Thoracic aorta (tissue), 2 donors: ENCODE measurements at places on chromosomes 12 and 14.
A peak's percentile ranks its signal among the peaks of the same experiment; 100 is the strongest.

GRCh38 chr12:95130096-95130495 lies 56.7 kb upstream of the NR2C1 start:
- no peak for DNase-seq

DNA sequence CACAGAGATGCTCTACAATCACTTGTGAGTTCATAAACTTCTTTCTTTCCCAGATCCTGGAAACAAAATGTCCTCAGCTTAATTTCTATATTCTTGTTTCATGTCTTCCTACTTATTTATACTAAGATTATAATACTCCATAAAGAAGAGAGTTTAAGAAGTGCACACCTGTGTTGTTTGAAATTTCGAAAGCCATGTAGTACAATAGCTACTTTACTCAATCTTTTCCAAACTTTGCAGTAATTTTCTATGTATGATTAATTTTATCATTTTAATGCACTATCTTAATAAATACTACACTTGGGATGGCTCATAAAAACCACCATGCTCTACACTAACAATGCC lies 300 bp upstream of the TTC5 start:
- no peak for DNase-seq

- DNase-seq, result no peak
Observed at GRCh38 chr12:94174576-94174975, 26.2 kb downstream of the PLXNC1 start.

GRCh38 chr12:28876196-28876798 lies 272.8 kb upstream of the FAR2 start:
- no peak for DNase-seq

DNA sequence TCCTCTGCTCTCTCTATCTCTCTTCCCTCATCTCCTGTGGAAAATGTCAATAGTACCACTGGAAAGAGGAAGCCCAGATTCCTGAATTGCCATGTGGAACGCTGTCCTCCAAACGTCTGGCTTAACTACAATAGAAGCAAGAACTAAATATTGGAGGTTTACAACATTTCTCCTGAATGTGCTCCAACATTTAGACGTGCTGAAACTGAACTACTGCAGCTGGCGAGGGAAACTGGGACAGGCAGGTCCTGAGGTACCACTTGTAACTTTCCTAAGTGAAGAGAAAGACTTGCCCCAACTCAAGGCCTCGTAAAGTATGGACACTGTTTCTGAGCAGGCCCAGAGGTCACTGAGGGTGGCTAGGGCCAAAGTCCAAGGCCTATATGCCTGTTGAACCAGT lies 187.7 kb downstream of the NTF3 start:
- DNase-seq, result no peak

DNA sequence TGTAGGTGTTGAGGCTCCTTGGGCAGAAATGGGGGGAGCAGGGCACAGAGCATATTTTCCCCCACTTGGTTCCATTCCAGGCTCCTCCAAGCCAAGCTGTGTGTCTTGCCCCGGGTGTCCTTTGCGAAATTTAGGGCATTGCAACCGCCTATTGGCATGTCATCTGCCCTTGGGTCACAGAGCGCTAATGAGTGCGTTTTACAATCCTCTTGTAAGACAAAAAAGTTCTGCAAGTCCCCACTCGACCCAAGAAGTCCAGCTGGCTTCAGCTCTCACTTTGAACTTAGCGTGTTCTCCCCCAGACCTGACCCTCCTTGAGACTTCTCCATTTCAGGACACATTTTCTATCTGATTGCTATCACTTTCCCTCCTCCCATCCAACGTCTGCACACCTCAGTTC lies 6.1 kb upstream of the LRTM2 start:
- no peak for DNase-seq

GRCh38 chr14:93745603-93746273 lies 42.5 kb downstream of the PRIMA1 start:
- DNase-seq, result no peak

- no peak for DNase-seq
Observed at GRCh38 chr14:25411781-25412757, 362.1 kb upstream of the STXBP6 start.

GRCh38 chr12:2322554-2323120 lies 269.9 kb downstream of the CACNA1C start:
- DNase-seq, result no peak

DNA sequence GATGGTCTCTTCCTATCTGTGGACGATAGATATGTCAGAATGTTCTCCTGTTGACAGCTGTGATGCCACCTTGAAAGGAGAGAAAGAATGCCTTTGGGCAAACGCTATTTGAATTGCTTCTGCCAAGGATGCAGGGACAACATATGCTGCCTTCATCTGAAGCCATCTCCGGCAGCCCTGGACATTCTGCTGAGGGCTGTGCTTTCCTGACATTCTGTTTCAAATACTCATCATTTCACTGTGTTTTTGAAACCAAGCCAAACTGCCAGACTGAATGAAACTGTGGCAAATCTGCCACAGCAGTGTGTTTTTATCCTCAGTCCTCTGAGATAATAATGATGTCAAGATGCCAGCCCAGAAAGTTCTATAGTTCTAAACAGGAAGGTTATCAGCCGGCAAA lies 85.8 kb upstream of the BCAT1 start:
- no peak for DNase-seq

GRCh38 chr14:92958373-92959188 lies 35.6 kb downstream of the CHGA start:
- DNase-seq, result no peak

DNA sequence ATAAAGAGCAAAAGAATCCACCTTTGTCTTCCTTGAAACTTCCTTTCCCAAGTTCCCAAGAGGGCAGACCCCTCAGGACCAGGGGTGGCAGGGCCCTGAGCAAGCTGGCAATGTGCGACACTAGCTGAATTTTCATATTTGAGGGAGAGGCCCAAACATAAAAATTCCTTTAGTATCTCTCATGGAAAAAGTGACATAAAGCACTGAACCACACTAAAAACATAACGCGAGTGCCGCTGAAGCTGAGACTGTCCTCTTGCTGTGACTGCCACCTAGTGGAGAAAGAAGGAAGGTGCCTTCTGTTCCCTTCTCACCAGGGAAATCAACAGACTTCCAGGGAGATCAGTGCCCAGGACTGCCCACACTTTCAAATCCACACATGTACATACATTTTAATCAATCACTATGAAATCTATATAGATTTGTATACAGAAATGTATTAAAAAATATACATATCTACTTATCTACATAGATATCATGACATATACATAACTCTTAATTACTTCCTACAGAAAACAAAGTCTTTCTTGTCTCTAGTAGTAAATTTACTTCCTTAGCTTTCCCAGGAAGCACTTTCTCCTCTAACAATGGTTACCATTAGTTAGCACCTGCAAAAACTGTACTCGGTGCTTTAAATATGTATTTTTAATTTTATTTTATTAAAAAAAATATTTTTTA lies 53.8 kb downstream of the SSH1 start:
- DNase-seq, result peak; percentile 77

DNA sequence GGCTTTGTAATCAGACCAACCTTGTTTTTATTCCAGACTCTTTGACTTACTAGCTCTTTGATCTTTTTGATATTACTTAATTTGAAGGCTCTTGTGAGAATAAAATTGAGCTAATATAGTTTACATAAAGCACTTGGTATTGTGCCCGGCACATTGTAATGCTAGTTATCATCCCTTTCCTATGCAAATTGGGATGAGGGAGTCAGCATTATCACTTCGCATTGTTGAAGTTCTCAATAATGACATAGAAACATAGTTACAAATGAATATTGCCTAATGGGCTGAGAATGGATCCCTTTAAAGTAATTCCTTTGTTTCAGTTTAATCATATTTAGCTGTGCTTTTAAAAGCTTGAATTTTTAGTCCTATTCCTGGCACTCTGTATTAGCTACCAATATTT lies 36.6 kb downstream of the SUPT16H start:
- DNase-seq, result no peak

DNA sequence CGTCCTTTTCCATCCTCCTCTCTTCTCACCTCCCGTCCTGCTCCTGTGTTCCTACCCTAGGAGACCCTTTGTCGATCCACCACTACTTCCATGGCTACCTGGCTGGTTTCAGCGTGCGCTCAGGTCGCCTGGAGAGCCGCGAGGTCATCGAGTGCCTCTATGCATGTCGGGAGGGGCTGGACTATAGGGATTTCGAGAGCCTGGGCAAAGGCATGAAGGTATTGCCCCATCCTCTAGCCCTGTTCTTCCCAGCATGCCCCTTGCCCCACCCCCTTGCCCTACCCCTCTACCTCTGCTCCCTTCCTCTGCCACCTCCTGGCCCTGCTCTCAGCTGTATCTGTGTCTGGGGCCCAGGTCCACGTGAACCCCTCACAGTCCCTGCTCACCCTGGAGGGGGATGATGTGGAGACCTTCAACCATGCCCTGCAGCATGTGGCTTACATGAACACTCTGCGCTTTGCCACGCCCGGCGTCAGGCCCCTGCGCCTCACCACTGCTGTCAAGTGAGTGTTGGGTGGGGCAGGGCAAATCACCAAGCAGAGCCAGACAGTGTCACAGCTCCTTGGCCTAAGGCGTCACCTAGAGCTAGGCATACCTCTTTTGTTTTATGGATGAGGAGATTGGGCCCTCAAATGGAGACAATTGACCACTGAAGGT lies 12.8 kb downstream of the CLSTN3 start:
- no peak for DNase-seq

GRCh38 chr12:78457938-78458337 lies 406.6 kb upstream of the SYT1 start:
- DNase-seq, result no peak

DNA sequence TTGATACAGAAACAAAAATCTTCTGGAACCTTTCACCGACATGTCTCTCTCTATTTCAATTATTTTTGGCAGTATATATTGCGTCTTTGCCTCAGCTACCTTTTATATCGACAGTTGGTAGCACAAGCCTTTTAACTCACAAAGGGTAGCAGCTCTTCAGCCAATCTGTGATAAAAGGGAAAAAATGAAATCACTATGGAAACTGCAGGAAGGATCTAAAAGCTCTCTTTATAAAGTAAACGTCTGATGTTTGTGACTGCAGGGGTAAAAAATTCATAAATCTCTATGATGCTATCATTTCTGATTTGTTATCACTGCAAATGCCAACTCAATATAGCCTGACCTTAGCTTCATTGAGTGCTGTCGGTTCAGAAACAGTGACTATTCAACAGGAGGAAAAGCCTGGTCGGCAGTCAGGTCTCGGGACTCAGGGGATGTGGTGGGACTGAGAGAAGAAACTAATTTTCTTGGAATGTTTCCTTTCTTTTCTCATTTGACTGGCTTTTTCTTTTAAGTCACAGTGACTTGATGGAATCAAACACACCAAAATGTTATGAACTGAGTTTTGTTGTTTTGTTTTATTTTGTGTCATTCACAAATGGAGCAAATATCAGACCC lies 5.9 kb upstream of the RMST start:
- DNase-seq, result no peak

GRCh38 chr12:112868459-112869041 lies 38.2 kb upstream of the OAS1 start:
- no peak for DNase-seq

DNA sequence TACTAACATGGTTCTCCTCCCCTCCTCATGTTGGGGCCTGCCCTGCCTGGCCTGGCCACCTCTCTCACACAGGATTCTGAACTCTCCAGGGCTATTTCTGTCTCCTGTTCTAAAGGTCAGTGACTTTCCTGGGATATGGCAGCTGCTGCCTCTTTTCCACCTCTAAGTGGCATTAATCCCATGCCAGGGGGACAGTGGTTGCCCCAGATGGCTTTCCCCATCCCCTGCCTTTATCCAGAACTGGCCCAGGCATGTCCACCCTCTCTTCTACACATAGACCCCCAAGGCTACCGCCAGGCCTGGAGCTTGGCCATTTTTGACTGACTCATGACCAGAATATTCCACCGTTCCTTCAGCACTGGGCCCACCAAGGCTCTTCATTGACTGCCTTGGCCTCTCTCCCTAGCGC lies 90.4 kb downstream of the IRF2BPL start:
- DNase-seq, result no peak

DNA sequence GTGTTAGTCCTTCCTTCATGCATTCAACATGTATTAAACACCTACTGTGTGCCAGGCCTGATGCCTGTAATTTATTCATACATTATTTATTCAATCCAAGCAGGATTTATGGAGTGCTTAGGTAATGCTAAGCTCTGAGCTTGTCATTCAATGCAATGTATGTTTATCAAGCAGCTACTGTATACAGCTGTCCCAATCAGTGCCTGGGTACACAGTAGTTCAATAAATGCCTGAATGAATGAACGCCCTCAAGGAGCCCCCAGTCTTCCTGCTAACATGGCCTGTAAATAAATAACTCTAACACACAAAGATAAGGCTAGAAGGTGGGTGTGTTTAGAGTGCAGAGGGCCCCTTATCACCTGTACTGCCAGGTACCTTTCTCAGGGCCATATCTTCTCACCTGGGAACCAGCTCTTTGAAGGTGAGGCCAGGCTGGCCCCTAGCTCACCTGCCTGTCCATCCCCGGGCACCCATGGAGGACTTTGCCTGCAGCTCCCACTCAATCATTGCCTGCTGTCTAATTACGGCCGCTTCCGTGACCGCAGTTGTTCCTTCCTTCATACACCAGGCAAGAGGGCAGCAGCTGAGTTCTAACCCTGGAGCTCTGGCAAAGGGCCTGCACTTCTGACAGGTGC lies 20.0 kb upstream of the KDM2B start:
- DNase-seq, result no peak

DNA sequence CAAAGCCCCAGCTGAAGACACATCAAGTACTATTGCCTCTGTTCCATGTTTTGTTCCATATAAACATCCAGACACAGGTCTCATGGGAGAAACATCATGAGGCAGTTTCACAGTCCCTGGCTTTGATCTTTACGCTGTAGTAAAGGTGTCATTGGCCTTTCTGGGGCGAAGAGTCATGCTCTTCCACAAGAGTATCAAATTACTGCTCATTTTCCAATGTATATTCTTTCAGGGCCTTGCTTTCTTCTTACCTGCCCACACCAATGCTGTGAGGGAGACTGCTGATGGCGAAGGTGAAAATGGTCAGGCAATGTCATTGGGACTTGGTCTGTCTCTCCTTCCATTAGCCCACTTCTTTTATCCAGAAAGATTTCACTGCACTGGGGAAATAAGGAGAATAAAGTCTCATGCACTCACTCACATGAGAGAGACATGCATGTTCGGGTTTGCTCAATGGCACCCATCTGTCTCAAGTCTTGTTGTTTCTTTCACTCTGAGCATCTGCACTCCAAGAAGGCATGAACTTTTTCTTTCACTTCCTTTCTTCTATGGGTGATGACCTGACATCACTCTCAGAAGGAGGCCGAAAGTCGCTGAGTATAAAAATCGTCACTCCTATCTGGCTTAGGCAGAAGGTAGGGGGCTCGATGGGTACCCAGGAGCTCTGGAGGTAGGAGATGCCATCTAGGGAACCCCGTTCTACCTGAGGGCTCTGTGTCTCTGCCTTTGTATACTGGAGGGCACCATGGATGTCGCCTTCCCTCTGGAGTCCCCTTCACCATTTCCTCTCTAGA lies 1.3 kb upstream of the JDP2 start:
- no peak for DNase-seq

GRCh38 chr12:1920971-1921370 lies 2.5 kb upstream of the CACNA2D4 start:
- DNase-seq, result no peak

DNA sequence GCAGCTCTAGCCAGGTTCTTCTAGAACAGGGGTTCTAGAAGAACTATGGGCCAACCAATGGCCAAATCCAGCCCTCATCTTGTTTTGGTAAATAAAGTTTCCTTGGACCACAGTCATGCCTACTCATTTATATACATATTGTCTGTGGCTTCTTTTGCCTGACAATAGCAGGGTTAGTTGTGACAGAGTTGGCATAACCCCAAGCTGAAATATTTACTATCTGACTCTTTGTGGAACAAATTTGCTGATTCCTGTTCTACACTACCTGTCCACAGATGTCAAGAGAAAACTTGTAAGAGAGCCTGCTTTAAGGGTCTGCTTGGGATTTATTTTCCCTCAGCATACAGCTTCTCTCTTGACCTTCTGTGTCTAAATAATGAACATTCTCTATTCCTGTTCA lies 289.0 kb downstream of the KSR2 start:
- DNase-seq, result no peak
